ENCODE measurements at places on chromosomes 5 and 9.
A peak's percentile ranks its signal among the peaks of the same experiment; 100 is the strongest.

DNA sequence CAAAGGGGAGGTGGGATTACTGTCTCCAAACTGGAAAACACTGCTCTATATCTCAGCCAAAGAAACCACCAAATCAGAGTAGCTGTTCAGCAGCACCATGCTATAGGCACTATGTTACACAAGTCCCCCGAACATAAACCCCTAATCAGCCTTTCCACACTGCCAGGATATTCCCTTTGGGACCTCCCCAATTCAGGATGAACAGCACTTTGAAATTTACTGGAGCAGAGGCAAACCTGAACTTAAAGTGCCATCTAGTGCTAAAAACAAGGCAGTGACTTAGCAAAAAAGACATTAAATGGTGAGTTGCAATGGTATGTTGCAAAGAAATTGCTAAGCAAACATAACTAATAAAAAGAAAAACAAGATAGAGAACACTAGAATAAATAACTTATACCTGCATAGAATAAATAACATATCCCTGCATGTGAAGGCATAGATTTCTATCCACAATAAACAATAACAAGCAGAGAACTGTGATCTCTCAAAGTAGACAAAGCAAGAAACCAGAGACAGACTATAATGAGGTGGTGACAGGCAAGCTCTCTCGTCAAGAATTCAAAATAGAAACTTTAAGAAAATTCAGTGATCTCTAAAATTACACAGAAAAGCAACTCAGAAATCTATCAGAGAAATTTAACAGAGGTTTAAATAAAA lies 584.4 kb upstream of the ACO1 start:
- no peak for DNase-seq

DNA sequence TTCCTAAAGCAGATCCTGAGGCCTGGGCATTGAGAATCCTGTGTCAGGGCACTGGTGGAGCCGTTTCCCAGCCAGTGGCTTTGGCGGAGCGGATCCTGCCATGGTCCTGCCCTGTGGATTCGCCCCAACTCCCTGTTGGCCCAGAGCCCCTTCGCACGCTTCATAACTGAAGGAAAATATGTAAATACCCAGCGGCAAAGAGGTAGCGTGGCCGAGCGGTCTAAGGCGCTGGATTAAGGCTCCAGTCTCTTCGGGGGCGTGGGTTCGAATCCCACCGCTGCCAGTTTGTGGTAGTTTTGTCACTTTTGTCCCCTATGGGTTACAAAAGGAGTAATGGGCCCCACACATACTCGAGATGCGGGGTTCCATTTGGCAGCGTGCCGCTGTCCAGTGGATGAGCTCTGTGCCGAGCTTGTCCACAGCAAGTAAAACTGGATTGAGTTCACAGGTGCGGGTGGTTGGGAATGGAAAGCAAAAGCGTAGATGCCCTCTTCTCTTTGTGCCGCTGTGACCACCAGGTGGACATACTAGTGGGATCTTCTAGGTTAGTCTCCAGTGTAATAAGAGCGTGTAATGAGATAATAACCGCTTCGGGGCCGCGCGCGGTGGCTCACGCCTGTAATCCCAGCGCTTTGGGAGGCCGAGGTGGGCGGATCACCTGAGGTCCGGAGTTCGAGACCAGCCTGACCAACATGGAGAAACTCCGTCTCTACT lies 17.3 kb downstream of the TRIM7 start:
- DNase-seq, result peak; percentile 78

DNA sequence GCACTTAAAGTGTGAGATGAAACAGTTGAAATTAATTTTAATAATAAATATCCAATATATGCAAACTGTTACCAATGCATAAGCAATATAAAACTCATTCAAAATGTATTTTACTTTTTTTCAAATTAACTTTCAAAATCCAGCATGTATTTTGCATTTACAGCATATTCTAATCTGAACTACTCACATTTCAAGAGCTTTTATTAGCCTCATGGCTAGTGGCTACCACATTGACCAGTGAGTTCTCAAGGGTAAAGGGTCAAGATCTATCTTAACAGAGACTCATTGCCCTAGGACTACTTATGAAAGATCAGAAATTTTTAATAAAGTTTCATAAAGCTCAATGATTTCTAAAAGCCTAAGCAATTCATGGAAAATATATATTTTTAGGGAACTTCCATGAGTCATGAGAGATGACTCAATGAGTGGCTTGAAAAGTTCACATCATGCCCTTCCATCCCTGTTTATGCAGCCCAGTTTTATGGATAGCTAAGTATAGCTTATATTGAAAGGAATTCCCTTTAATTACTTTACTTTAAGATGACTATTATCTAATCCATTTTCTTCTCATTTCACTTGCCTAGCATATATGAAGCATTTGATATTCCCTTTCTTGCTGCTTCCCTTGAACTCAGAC lies 608.6 kb downstream of the SLCO4C1 start:
- no peak for DNase-seq

GRCh38 chr9:36781533-36781932 lies 208.8 kb downstream of the MELK start:
- DNase-seq, result no peak

DNA sequence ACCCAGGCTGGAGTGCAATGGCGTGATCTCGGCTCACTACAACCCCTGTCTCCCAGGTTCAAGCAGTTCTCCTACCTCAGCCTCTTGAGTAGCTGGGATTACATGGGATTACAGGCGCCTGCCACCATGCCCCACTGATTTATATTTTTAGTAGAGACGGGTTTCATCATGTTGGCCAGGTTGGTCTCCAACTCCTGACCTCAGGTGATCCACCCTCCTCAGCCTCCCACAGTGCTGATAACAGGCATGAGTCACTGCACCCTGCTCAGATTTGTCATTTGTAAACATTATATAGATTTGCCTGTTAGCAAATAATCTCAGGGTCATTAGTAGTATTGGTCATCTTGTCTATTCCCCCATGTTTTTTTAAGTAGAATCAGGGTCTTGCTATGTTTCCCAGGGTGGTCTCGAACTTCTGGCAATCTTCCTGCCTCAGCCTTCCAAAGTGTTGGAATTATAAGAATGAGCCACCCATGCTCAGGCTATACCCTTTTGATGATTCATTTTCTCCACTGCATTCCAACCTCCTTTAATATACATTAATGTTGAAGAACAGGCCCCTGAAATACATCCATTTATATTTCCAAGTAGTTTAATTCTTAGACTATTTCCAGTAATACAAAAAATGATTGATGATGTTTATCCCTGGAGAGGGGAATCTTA lies 17.3 kb downstream of the CENPH start:
- no peak for DNase-seq

DNA sequence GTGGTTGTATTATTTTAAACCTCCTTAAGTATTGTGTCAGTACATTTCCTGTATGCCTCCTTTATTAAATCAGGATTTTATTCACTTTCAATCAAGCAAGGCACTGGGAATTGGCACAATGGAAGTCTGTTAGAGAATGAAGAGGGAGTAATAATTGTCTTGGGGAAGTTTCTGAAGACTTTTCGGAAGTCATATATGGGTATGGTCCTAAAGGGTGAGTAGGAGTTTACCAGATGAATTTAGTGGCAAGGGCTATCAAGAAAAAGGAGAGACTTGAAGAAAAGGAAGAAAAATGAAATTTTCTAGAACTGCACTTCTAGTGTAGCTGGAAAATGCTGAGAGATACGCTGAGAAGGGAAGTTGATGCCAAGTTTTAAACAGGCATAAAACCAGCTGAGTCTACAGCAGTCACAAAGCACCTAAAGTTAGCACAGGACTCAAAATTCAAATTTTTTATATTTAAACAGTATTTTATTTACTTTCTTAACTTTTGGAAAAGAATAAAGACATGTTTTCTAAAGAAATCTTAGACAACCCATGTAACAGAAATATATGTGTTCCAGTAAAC lies 184.9 kb downstream of the SMC2 start:
- no peak for DNase-seq

- DNase-seq, result no peak
These were observed 124.0 kb upstream of the BOD1 start for GRCh38 chr5:173740400-173740799.

DNA sequence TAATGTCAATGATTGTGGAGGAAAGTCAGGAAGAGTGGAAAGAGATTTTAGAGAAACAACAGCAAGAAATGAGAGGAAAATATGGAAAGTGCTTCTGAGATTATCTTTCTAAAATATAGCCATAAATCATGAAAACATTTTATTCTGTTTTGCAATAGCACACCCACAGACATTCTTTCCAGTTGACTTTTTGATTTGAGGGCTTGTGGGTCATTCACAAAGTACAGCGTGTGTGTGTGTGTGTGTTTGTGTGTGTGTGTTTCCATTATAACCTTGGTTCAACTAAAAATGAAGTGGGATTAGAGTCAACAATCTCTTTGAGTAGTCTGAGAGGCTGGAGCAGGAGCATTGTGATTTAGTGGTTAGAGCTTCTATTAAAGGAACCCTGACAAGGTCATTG lies 116.6 kb upstream of the GAS1 start:
- no peak for DNase-seq

- DNase-seq, result no peak
These were observed 71.9 kb downstream of the RAB24 start for GRCh38 chr5:177231479-177232250.

DNA sequence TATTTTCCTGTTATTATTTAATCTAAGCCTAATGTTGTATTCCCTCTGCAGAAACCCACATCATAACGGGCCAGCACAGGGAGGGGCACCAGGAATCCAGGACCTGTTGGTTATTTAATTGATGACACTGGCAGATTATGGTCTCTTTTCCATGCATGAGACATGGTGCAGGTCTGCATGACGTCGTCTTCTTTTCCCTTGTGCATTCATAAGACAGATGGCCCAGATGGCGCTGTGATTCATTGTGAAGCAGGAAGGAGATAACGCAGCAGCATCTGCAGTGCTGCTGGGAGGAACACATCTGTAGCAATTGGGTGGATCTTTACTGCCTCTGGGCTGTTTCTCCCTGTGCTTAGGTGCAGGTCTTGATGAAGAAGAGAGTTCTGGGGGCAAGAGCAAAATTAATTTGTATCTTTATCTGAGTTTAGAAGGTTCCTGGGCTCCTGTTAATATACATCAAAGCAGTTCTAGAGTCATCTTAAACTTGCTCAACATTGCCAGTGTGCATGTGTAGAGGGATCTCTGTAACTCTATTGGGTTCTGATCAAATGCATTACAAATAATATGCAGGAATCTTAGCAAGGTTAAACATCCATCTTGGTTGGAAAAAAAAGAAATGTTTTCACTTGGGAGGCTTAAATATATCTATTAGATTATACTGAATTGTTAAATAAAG lies 176.1 kb downstream of the PCSK1 start:
- DNase-seq, result no peak

DNA sequence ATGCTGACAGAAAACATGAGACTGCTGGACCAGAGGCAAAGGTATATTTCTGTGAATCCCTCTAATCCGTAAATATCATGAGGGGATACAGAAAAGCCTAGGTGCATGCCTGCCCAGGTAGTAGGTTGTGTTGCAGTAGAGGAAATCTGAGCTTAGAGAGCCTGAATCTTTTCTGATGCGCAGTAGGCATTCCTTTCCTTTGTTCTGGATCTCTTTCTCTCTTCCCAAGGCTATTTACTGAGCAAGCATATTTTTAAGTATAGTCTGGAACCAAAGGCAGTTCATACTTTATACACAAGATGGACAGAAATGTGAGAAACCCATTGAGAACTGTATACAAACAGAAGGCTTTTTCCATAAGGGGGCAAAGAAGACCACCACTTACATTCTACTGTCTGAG lies 359.3 kb downstream of the TMEM161B start:
- no peak for DNase-seq

DNA sequence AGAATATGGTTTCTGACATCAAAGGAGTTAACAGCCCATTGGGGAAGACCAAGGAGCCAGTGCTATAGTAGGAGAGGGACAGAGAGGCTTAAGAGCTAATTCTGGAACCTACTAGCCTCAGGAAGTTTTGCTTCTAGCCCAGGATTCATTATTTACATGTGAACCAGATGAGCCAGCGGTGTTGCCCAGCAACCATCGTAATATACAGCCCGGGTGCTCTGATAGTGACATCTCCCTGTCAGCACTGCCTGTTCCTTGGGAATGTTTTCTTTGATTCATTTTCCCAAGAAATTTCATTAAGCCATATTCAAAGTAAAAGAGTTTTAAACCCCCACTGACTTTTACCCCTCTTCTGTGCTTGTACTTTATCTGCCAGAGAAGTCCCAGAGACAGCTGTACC lies 217.4 kb upstream of the ADAMTSL1 start:
- DNase-seq, result no peak

DNA sequence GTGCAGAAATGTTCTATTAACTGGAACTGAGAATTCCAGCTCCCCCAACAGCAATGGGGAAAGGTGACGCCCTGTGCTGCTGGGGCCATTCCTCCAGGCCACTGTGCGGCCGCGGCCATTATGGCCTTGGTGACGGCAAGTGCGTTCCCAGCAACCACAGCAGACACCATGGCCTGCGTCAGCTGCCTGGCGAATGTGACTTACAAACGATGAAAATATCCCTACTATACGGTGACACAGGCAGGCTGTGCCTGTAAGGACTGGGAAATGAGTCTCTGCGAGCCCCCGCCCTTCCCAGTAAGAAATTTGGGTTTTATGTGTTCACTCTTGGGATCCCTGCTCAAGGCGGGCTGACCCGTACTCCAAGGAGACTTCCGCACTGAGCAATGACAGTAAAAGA lies 20.6 kb downstream of the CLPTM1L start:
- no peak for DNase-seq

- DNase-seq, result no peak
These were observed 132.9 kb downstream of the ADAMTSL1 start for GRCh38 chr9:18606846-18607245.

GRCh38 chr9:110767559-110768063 lies 99.0 kb downstream of the MUSK start:
- DNase-seq, result no peak

DNA sequence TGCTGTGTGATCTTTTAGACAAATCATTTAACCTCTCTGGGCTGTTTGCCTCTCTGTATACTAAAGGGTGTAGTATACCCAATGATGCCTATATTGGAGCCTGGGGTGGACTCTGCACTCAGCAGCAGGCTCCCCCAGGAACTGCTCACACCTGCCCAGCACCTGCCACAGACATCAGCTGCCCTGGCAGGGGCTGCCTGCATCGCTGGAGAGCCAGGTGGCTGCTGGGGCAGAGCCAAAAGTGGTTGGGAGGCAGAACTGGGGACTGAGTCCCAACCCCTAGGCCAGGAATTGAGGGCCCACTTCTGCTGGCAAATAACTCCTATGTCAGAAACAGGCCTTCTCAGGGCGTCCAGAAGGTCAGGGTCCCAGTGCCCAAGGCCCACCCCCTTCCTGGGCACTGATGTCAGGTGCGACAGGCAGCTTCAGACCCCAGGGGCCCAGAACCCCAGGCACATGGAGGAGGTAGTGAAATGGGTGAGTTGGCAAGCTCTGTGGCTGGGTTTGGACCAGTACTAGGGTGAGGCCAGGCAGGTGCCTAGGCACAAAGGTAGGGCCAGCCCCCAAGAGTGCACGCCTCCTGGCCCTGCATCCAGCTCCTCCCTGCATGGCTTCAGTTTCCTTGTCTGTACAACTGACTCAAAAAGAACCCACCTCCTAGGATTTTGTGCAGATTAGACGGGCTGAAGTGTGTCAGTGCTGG lies 5.8 kb downstream of the UNC5A start:
- DNase-seq, result no peak

Measured in activated naive CD8-positive, alpha-beta T cell treated with anti-CD3 and anti-CD28 coated beads, Interleukin-2, amount 50 U/mL, for 24 hours (primary cell).